Central memory CD4-positive, alpha-beta T cell (primary cell): ENCODE measurements at places on chromosomes 2 and 18.

GRCh38 chr2:186537019-186537418 lies 51.0 kb downstream of the ZC3H15 start:
- no peak for DNase-seq

GRCh38 chr18:25979369-25980040 lies 110.9 kb downstream of the SS18 start:
- no peak for DNase-seq

DNA sequence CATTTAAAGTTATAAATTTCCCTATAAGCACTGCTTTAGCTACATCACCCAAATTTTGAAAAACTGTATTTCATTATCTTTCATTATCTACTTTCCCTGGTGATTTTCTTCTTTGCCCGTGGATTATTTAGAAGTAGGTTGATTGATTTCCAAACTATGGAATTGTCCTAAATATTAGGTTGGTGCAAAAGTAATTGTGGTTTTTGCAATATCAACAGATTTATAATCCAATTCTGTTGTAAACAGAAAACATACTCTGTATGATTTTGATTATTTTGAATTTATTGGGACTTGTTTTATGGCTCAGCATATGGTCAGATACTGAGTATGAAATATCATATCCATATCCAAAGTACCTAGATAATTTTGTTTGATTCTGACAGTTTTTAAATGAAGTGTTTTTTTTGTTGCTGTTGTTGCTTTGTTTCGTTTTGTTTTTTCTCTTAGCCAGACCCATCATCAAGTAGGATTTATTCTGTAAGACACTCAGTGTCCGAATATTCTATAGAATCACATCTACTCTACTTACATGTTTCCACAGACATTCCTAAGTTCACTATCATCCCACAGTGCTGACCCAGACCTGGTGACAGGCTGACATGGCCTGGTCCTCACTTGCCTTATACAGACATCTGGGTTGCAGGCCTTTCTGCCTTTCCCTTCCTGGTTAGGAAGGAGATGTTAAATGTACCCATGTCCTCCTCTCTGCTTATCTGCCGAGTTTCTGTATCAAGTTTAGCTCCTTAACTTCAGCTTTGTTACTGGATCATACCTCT lies 2.1 kb upstream of the TRABD2A start:
- no peak for DNase-seq

- no peak for DNase-seq
Observed at GRCh38 chr2:64363140-64363539, 90.8 kb upstream of the LGALSL start.

DNA sequence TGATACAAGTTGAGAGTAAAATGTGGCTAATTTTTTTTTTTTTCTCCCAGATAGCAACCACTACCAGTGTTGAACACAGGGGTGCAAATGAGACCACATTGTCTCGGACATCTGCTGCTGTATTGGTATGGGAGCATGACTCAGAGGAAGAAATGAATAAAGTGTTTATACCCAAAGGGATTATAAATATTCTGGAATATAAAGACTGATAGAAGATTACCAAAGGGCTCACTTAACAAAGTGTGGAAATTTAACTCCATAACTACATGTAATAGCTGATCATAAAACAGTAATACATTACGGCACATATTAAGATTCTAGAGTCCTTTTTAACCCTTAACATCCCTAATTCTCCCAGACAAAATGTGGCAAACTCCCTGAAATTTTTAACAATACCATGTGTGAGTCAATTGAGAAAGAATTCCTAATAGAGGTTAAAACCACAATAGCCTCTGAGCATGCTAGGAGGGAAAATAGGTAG lies 1023.0 kb upstream of the ACVR2A start:
- no peak for DNase-seq

DNA sequence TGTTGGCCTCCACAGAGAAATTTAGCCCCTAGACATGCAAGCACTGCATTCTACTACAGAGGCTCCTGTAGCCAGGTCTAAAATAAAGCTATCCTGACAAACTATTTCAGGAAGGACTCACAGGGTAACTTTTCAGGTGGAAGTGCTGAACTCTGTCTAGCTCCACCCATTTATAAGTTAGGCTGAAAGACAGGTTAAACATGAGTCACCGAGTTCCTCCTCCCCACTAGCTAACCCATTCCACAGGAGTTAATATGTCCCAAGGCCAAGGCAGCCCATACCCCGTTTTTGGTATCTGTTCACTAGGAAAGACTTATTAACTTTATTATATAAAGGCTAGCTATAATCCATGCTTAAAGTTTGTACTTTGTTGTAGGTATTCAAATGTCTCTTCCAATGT lies 3.5 kb downstream of the CWC22 start:
- DNase-seq, result no peak

- no peak for DNase-seq
Observed at GRCh38 chr18:64258111-64258650, 109.3 kb upstream of the LINC00305 start.

- DNase-seq, result no peak
Observed at GRCh38 chr2:207156451-207157161, 9.1 kb downstream of the KLF7 start.

- DNase-seq, result no peak
Observed at GRCh38 chr2:74577448-74577847, 22.9 kb downstream of the DOK1 start.

- no peak for DNase-seq
Observed at GRCh38 chr2:52311862-52312261, 1279.9 kb upstream of the NRXN1 start.

GRCh38 chr2:145186303-145186702 lies 666.4 kb upstream of the ZEB2 start:
- DNase-seq, result no peak

- DNase-seq, result no peak
Observed at GRCh38 chr2:26971911-26972786, 1.7 kb downstream of the MAPRE3 start.

GRCh38 chr2:30664761-30665358 lies 142.4 kb downstream of the CAPN13 start:
- DNase-seq, result no peak

DNA sequence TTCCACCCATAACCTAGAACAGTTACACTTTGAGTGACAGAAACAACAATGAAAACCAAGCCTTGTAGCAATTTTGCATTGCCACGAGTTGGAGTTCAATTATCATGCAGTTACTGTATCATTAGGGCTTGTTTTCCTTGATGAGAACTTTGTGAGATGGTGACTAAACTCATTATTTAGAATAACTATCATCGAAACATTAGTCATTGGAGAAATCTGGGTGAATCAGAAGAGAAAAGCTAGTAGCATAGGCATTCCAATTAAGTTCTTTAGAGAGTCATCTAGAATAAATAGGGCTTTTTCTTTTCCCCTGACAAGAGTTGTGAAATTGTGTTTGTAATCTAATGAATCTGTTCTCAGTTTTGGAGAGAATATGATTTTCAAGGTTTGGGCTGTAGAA lies 122.8 kb upstream of the DOCK10 start:
- DNase-seq, result no peak

DNA sequence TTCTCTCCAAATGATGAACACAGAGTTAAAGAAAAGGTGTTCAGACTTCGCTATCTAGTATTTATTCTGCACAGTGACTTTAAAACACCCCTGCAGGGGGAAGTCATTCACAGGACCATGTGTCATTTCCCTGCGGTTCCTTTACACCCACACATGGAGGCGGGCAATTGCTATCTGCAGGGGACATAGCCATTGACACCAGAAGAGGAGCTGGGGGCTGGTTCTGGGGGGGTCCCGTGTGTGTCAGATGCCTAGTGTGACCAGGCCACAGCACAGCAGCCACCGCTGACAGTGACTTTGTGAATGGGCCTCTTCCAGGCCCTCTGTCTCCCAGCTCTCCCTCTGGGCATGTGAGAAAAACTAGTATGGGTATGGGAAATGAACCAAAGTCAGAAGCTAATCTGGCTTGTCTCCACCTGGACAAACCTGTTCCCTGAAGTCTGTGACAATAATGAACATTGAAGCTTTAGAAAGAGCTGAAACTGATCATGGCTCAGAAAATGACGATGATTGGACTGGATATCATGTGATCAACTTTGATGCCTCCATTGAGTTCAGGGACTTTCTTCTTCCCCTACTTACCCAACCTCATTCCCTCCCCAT lies 7.5 kb upstream of the GBX2 start:
- DNase-seq, result no peak

GRCh38 chr18:3251249-3251962 lies 3.8 kb downstream of the MYL12A start:
- no peak for DNase-seq

GRCh38 chr2:139411236-139411635 lies 631.0 kb upstream of the NXPH2 start:
- DNase-seq, result no peak

DNA sequence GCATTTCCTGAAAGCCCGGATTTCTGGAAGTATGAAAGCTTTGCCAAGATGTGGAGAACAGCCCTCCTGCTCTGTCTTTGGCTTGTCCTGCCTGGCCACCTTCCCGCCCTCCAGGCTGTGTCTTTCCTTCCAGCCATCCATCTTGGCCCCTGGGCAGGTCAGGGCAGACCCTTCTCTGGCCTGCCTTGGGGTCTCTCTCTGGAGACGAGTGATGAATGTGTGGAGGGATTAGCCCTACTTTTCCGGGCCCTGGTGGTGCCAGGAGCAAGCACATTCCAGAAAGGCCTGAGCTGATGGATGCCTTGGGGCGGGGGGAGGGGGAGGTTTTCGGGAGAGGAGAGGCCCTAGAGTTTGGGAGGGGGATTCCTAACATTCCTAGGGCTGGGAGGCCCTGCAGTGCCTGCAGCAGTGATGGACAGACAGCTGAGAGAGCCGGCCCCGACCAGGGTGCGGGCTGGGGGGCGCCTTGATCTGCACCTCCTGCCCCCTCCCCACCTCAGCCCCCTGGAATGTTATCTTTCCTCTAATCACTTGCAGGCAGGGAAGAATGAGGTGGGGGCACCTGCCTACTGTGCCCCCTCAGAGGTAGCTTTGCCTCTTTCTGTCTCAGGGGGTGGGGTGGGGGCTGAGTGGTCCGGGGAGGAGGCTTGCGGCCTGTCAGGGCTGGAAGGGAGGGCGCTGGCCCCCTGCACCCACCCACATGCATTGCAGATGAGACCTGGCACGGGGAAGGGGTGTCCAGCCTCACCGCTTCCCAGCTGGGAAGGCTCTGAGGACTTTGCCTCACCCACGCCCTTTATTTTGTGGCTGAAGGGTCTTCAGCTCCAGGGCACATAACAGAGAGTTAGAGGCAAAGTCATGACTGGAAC lies 156.2 kb downstream of the DDX1 start:
- DNase-seq, result no peak

DNA sequence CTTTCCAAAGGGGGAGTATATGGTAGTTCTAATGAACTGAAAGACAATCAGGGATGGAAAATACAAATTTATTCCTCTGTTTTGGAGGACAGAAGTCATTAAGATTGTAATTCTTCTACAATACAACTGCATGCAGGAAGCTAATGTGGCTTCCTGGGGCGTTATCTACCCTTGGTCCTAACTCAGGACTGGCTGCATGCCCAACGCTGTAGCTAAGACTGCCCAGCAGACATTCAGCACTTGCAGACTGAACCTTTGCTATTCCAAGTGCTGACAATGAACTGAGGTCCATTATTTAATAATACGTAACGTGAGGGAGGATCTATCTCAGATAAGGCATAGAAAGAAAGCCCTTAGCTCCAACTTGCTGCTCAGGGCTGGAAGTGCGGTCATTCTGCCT lies 53.2 kb downstream of the ZAP70 start:
- DNase-seq, result no peak

DNA sequence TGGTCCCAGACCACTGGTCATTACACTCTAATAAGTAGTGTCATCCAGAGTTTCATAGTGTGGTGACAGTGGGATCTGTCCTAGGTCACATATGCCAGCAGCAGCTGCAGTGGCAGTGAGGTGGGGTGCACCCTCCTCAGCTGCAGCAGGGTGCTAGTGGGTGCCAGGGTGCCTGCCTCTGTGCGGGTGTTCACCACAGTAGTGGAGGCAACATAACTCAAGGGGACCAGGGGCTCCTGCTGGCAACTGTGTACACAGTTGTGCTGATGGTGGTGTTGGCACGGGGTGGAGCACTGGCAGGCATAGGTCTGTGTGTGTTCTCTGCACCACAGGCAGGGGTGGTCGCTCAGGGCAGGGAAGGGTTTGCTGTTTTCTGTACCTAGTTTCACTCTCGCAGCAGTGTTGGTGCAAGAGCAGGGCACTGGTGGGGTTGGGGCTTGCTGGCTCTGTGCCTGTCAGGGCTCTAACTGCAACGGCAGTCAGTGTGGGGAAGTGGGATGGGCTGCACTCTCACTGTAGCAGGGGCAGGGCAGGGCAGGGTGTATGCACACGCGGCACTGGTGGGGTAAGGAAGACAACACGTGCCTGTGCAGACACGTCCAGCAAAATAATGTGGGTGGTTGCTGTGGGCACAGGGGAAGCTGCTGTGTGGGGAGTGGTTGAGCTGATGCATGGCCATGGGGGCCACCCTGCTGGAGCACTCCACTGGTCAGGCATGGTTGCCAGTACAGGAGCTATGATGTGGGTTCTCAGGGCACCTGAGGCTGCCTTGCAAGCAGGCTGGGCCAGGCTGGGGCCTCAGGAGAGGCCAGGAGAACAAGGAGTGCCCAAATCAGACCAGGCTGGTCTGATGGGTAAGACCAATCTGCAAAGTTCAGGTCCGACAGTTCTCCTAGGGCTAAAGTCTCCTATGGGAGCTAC lies 226.6 kb downstream of the MEIS1 start:
- no peak for DNase-seq

GRCh38 chr2:50951437-50951836 lies 80.5 kb downstream of the NRXN1 start:
- no peak for DNase-seq

- DNase-seq, result no peak
Observed at GRCh38 chr18:3713166-3713565, 263.2 kb downstream of the TGIF1 start.

DNA sequence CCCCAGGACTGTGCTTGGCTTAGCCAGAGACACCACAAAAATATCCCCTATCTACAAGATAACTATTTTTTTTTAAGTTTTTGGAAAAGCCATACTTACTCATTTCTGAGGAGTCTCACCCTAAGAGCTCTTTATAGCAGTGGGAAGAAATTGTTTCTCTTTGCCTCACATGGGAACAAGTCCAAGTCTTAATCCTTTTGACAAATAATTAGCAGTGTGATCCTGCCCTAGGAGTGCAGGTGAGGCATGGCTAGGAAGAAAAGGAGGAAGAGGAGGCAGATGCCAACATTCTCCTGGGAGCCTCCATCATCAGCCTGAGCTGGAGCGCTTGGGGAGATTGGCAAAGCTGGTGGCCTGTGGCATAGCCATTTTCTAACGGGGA lies 115.6 kb downstream of the STPG4 start:
- no peak for DNase-seq

DNA sequence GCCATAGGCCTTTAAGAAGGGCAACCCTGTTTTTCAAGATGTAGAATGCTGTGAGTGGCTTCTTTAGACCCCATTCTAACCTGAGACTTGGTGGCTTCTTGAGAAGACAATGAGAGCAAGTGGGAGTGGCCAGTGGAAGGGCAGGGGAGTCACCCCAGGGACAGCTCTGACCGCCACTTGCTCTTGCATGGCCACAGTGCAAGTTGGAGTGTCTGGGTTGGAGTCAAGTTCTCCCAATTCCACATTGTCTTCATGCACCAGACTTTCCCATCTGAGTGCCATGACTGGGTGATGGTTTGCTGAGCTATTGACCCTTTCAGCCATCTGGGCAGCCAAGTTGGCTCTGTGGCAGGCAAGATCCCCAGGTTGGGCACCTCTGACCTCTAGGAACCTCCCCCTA lies 148.0 kb upstream of the SKOR2 start:
- DNase-seq, result no peak

- no peak for DNase-seq
Observed at GRCh38 chr2:40096360-40096759, 317.3 kb upstream of the THUMPD2 start.
